Endodermal cell (in vitro differentiated cells): ENCODE measurements at places on chromosomes 3 and 15. TPM values are rescaled to one million over a fixed set of nuclear protein-coding genes. Genes with fewer than 3 reads are reported as not detected.

DNA sequence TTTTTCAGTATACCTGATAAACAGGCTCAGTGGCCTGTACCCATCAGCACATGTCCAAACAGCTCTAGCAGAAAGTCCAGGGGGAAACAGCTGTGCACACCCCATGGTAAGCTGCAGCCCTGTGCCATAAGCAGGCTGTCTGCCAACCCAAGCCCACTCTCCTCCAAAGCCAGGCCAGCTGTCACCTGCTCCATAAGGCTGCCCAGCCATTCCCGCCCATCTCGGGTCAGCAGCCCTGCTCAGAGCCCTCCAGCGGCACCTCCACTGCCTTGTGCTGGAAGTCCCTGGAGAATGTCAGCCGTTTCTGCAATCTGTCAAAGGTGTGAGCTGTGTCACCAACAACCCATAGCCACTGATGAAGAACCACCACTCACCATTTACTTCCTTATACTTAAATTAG is 82.0 kb downstream of the NTRK3 start:
- no peak overlapping the region for H3K27ac ChIP-seq
- no peaks in the 10 kb centered on the region for H3K36me3 ChIP-seq
- no peak for DNase-seq
- peaks cover 30% of the 10 kb centered on the region for H3K27me3 ChIP-seq

DNA sequence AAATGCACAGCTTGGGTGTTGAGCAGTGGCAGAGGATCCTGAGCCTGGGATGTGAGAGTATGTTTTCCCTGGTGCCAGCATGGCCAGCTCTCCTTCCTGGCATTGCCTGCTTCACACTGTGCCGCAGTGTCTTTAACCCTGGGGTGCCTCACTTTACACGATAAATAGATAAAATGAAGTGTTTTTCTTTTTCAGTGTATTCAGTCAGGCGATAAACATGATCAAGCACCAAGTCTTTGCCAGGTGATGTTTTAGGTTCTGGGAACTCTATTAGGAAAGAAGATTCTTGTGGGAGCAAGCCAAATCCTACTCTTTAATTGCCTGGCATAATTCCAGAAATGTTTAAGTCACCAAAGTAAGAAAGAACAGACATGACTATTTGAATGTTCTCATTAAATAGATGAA is 14.0 kb downstream of the ABHD6 start:
- no peak overlapping the region for H3K4me3 ChIP-seq
- no peak overlapping the region for H3K27ac ChIP-seq
- H3K36me3 ChIP-seq: no peaks in the 10 kb centered on the region
- H3K27me3 ChIP-seq: no peaks in the 10 kb centered on the region
- peaks cover 6% of the 10 kb centered on the region for H3K4me1 ChIP-seq

DNA sequence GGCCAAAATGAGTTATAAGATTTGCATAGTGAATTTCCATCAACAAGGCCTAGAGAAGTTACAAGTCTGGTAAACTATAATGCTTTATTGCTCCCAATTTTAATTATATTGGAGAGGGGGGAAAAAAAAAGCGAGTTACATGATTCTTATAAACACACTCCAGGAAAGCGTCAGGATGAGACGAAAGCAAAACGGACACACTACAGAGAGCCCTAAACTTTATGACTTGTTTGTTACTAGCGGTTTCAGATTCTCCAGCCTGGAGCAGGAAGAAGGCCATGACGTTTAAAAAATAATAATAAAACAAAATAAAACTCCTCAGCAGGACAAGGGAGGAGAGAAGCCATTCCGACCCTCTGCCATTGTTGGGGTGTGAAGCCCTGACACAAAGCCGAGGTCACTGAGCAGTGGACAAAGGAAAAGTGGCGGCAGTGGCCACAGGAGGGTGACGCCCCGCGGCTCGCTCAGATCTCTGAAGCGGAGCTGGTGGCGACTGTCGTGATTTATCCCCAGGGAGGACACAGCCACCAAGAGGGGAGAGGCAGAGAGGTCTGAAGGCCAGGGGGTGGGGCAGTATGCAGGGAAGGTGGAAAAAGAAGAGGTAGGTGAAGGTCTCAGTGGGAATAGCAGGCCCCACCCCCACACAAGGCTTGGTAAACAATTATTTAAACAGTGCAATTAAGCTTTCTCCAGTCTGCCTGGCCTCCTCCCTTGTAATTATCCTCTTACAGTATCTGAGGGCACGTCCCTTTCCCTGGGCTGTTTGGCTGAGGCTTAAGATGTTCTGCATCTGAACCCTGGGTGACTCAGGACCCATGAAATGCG is 45.3 kb downstream of the ADAMTS9 start:
- peaks cover 34% of the 10 kb centered on the region for H3K36me3 ChIP-seq
- H3K4me1 ChIP-seq: peaks cover 7% of the 10 kb centered on the region
- no peak overlapping the region for H3K4me3 ChIP-seq
- H3K27ac ChIP-seq: peak overlapping the region; percentile 65

DNA sequence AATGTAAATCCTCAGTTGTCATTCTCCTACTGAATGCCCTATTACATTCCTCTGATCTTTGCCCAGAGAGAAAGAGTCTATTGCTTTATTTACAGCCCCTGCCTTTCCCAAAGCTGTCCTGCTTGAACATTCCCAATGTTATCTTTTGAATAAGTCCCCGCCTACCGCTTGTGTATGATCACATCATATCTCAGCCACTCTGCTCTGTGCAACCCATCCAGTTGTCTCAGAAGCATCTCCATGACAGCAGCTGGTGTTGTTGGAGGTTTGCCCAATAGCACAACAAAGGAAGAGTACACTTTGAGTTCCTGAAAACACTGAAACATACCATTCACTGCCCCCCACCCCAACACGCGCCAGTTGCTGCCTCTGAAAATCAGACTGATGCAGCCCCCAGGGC is 22.0 kb upstream of the FAM3D start:
- no peaks in the 10 kb centered on the region for H3K36me3 ChIP-seq
- no peak overlapping the region for H3K27ac ChIP-seq
- no peaks in the 10 kb centered on the region for H3K4me1 ChIP-seq
- no peaks in the 10 kb centered on the region for H3K27me3 ChIP-seq
- no peak for DNase-seq
- H3K4me3 ChIP-seq: no peak overlapping the region

DNA sequence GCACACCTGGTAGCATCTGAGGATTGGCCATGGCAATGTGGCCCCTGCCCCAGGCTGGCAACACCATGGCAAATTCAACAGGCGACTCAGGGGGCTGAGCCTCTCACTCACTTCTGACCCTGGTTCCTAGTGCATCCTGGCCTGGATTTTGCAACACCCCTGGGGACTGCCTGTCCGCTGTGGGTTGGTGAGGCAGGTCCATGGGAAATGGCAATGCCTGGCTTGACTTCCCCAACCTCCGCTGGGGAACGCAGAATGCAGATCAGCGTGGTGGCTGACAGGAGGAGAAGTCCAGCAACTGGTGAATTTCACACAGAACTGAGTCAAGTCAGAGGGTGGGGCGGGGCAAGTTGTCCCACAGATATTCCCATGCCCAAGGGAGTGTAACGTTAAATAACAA is 3.9 kb upstream of the PSTPIP1 start:
- DNase-seq: peak; percentile 35
- no peaks in the 10 kb centered on the region for H3K27me3 ChIP-seq
- no peak overlapping the region for H3K4me3 ChIP-seq
- H3K27ac ChIP-seq: no peak overlapping the region

- H3K27ac ChIP-seq: peak overlapping the region; percentile 79
- no peaks in the 10 kb centered on the region for H3K4me1 ChIP-seq
- H3K27me3 ChIP-seq: peaks cover 3% of the 10 kb centered on the region
- H3K4me3 ChIP-seq: no peak overlapping the region
These were observed 122.2 kb upstream of the TLE3 start for GRCh38 chr15:70219966-70220365.

- no peak overlapping the region for H3K27ac ChIP-seq
- H3K36me3 ChIP-seq: no peaks in the 10 kb centered on the region
- no peaks in the 10 kb centered on the region for H3K27me3 ChIP-seq
- no peak for DNase-seq
- no peak overlapping the region for H3K4me3 ChIP-seq
These were observed 264.3 kb upstream of the LRTM1 start for GRCh38 chr3:55191911-55192775.

DNA sequence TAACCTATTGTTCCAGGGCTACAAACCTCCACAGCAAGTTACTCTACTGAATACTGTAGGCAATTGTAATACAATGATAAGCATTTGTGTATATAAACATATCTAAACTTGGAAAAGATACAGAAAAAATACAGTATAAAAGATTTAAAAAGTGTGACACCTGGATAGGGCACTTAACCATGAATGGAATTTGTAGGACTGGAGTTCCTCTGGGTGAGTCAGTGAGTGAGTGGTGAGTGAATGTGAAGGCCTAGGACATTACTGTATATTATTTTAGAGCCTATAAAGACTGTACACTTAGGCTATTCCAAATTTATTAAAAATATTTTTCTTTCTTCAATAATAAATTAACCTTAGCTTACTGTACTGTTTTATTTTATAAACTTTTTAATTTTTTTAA is 38.4 kb upstream of the SLC25A36 start:
- H3K27ac ChIP-seq: no peak overlapping the region
- no peak overlapping the region for H3K4me3 ChIP-seq

DNA sequence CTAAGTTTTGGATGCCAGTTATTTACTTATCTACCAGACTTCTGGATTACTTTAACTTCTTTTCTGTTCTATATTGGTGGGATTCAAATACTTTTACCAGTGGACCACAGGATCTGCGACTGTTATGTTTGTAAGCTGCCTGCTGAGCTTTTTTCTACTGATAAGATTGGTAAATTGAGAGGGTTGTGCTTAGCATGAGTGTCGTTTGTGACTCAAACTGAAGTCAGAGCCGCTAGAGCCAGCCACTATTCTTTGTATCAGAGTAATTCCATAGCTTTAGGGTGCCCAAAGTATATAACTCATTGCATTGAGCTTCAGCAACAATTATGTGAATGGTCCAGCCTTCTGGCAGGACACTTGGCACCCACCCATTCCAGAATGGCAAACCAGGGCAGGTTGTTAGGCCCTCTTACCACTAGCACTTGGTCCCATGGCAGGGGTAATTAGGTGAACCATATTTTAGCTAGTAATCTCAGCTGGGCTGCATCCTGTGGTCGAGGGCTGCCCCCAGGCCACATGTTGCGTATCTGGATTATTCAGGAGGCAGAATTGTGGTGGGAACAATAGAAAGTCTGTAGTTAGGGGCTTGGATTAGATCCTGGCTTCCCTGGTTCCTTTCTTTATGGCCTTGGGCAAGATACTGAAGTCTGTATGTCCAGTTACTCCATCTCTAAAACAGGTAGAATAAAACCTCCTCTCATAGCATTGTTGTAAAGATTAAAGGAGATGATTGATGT is 6.0 kb downstream of the PLCL2 start:
- H3K36me3 ChIP-seq: no peaks in the 10 kb centered on the region
- no peak overlapping the region for H3K4me3 ChIP-seq
- H3K4me1 ChIP-seq: peaks cover 9% of the 10 kb centered on the region
- H3K27me3 ChIP-seq: peaks cover 8% of the 10 kb centered on the region

- DNase-seq: no peak
- H3K4me3 ChIP-seq: peak overlapping the region; percentile 77
- H3K36me3 ChIP-seq: no peaks in the 10 kb centered on the region
These were observed 1.9 kb downstream of the LOXL1 start for GRCh38 chr15:73928241-73928579.

- no peak overlapping the region for H3K4me3 ChIP-seq
- H3K27me3 ChIP-seq: no peaks in the 10 kb centered on the region
- H3K4me1 ChIP-seq: no peaks in the 10 kb centered on the region
- no peak overlapping the region for H3K27ac ChIP-seq
- peaks cover 36% of the 10 kb centered on the region for H3K36me3 ChIP-seq
These were observed 31.6 kb downstream of the PIK3CB start for GRCh38 chr3:138803006-138803653.

DNA sequence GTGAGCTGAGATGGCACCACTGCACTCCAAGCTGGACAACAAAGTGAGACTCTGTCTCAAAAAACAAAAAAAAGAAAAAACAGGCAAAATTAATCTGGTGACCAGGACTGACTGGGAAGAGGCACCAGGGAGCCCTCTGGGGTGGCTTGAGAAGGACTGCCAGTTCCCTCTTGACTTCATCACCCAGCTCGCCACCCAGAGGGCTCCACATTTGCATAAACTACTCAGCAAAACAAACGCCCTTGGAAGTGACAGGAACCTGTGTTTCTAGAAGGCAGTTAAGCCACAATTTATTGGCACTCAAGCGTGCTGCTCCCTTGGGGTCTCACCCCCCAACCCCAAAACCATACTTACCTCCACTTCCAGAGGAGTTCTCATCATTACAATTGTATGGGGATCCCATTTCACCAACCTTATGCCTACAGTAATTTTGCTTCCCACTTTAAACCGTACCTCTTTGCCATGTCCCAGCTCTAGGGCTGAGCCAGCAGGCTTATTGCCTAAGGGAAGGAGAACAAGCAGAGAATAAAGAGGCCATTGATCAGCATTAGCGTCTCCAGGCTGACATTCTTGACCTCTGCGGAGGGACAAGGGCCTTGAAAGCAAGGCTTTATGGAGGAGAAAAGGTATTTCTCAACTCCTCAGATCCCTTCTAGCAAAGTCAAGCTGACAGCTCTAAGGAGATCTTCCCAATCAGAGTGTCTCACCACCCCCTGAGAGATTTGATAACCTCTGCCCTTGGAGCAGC is 357.4 kb downstream of the SHQ1 start:
- H3K4me1 ChIP-seq: no peaks in the 10 kb centered on the region
- DNase-seq: peak; percentile 75

DNA sequence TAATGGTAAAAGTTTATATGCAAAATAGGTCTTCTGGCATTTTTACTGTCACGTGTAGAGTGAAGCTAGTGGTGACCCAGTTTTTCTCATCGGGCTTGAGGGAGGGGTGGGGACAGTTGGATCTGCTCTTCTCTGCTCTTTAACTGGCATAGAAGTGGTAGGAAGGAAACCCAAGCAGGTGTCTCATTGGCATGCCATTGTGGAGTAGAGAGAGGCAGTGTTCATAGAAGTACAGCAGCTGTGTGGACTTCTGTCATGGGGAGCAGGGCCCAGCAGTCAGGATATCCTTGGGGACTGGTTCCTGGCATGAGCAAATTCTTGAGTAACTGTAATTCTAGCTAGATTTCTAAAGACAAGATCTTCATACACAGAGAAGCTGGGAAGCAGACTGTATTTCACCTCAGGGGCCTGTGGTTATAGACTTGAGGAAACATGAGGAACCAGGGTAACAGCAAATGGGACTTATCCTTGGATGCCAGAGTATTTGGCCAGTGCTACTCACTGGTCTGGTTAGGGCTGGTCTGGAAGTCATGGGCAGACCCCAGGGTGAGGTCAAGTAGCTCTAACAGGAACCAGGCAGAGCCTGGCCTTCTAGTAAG is 42.9 kb downstream of the CDIN1 start:
- DNase-seq: no peak
- H3K4me3 ChIP-seq: no peak overlapping the region
- no peaks in the 10 kb centered on the region for H3K27me3 ChIP-seq
- H3K36me3 ChIP-seq: no peaks in the 10 kb centered on the region
- no peak overlapping the region for H3K27ac ChIP-seq

Gene P2RY1
- total RNA-seq: 7.0 to 7.6 TPM (median 7.4 TPM) in 3 replicates

Gene TRIM59
- total RNA-seq: 32.7 and 34.0 TPM in 2 replicates

Gene LRRIQ4
- 0.21 TPM in 1 of 3 replicates, not detected in the others for total RNA-seq
